CD4-positive, CD25-positive, alpha-beta regulatory T cell (primary cell): ENCODE measurements at places on chromosomes 5 and 9. TPM values are rescaled to one million over a fixed set of nuclear protein-coding genes. Genes with fewer than 3 reads are reported as not detected.

DNA sequence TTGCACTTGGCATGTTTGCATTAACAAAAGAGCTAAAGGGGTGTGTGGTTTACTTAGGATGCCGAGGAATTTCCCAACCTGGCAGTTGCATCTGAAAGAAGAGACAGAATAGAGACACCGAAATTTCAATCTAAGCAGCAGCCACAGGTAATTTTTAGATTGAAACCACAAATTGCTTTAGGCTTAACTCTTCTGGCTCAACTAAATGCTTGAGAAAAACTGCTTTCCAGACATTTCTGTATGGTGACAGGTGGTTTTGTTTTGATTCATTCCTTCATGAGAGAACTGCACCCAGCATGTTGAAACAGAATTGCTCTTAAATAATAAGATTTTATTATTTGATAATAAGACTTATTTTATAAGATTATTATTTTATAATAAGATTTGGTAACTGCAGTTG, 21.5 kb downstream of the SECISBP2 start:
- no peak for DNase-seq
- H3K27me3 ChIP-seq: no peaks in the 10 kb centered on the region
- no peak overlapping the region for H3K27ac ChIP-seq
- no peaks in the 10 kb centered on the region for H3K4me1 ChIP-seq
- no peak overlapping the region for H3K4me3 ChIP-seq
- peaks cover 93% of the 10 kb centered on the region for H3K36me3 ChIP-seq

DNA sequence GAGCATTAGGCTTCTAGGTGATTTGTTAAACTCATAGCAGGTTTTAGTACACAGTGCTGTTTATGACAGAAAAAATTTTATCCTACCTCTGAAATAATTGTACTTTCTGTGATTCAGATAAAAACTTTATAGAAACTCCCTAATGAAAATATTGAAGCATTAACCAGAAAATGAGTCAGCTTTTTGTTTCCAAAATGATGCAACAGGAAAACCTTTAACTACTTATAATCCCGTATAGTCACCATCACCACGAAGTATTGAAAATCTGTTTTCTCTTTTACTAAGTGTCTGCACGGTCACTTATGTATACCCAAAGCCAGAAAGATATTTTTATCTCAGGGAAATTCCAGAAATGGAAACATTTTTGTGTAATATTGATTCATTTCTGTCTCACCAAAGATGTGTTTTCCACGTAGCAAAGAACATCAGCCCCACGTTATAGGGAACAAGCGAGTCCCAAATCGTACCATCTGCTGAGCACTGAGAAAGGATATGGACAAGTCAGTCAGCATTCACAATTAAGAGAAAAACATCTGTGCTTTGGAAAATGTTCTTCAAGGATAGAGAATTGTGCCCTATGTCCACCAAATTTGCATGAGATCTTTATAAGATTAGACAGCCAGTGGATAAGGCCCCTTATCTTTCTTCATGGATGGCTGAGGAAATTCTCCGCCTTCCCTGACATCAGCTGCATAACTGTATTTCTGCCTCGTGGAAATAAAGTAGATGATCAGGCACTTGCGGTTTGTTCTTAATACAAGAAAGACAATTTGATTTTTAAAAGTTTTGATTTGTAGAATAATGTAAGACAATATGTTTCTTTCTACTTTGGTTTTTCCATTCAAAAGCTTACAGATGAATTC, 41.9 kb downstream of the TNFAIP8 start:
- no peak overlapping the region for H3K4me3 ChIP-seq
- peaks cover 22% of the 10 kb centered on the region for H3K36me3 ChIP-seq
- DNase-seq: peak; percentile 24
- H3K27ac ChIP-seq: peak overlapping the region; percentile 29
- H3K27me3 ChIP-seq: no peaks in the 10 kb centered on the region

DNA sequence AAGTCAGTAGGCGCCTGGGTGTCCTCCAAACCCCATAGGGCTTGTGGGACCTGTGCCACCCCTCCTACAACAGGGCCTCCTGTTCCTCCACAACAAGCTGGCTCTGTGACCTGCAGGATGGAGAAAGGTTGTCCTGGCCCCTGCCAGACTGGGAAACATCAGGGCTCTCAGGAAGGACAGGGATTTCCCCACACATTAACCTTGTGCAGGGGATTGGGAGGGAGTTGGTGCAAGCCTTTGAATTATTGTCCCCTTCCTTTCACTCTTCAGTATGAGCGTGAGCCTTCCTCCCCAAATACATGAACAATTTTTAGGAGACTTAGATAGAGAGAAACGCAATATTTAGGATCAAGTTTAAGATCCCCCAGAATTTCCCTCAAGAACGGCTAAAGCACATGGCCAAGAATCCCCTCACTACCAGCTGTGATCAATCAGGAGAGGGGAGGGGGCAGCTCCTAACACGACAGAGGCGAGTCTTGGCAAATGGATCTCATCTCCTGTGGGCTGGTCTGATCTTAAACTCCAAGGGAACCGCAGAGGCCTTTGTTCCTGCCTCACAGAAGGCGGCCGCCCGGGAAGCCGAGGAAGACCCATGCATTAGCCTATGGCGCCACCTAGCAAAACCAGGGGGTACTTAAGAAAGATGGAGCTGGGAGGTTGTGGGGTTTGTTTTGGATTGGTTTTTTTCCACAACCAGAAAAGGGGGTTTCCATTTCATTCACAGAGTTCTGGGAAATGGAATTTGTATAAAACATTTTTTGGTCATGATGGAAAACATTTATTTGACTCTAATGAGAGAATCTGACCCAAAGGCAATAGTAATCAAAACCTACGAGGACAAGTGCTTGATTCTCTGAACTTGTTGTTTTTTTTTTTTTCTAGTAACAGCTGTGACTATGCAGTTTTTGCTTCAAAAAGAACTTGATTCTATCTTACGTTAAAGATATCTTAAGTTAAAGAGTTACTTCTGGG, 36.1 kb upstream of the OSMR start:
- H3K27me3 ChIP-seq: peaks cover 6% of the 10 kb centered on the region
- H3K4me3 ChIP-seq: no peak overlapping the region

DNA sequence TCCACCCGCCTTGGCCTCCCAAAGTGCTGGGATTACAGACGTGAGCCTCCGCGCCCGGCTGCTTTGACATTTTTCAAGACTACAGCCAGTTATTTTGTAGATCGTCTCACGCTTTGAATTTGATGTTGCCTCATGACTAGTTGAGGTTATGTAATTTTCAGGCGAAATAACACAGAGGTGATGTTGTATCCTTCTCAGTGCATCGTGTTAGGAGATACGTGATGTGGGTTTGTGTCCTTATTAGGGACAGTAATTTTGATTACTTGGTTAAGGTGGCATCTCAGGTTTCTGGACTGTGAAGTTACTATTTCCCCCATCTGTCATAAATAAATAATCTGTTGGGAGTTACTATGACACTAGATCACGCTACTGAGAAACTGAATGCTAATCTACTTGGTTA, 25.0 kb downstream of the CTNNA1 start:
- H3K36me3 ChIP-seq: peaks cover 2% of the 10 kb centered on the region
- no peak overlapping the region for H3K4me3 ChIP-seq
- H3K27ac ChIP-seq: no peak overlapping the region
- DNase-seq: no peak
- no peaks in the 10 kb centered on the region for H3K4me1 ChIP-seq

DNA sequence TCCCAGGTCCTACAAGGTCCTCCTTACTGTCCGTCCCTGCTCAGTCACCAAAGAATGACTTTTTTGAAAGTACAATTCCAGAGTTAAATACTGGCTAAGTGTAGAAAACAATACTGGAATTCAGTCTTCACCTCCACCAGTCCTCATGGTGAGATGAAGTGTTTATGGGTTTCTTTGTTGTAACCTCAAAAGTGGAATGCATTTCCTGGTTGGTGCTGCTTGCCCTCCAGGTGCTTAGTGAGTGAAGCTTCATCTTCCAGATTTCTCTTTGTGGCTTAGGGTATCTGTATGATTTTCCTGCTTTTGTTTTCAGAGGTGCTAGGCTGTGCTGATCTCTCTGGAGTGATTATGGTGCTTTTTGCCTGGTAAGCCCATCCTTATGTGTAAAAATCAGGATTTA, 49.4 kb upstream of the DHFR start:
- no peaks in the 10 kb centered on the region for H3K27me3 ChIP-seq
- peaks cover 15% of the 10 kb centered on the region for H3K36me3 ChIP-seq
- H3K27ac ChIP-seq: no peak overlapping the region
- H3K4me3 ChIP-seq: no peak overlapping the region
- DNase-seq: no peak

IRX1 gene
- polyA plus RNA-seq: not detected
